ENCODE measurements at places on chromosomes 12 and 14.

DNA sequence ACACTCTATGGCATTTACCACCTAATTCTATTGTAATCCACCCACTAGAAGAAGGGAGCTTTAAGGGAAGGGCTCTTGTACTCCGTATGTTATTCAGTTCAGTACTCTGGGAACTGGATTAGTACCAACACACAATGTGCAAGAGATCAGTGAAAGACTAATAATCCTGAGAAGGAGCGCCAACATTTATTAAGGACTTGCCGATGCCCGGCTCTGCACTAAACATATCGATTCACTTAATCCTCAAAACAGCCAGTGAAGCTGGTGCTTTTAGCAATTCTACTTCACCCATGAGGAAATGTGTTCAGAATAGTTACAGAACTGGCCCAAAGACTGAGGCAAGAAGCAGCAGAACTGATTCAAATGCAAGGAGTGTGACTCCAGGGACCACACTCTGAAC is 80.9 kb downstream of the RPS6KA5 start:
- DNase-seq: no peak

DNA sequence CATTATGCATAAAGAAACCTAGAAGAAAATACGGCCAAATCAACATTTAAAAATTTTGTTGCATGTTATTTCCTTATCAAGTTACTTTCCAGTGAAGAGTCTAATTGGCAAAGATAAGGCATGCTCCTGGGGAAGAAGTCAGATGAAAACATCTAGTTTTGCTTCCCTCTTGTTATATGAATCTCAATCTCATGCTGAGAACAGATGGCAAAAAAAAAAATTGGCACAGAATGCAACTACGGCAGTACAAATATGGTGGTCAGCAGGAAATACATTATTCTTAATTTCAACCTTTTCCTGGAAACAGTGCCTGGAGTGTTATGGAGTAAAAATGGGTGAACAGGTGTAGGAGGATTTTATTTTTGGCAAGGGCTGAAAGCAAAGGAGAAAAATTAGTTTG is 32.8 kb downstream of the HECTD4 start:
- DNase-seq: no peak

DNA sequence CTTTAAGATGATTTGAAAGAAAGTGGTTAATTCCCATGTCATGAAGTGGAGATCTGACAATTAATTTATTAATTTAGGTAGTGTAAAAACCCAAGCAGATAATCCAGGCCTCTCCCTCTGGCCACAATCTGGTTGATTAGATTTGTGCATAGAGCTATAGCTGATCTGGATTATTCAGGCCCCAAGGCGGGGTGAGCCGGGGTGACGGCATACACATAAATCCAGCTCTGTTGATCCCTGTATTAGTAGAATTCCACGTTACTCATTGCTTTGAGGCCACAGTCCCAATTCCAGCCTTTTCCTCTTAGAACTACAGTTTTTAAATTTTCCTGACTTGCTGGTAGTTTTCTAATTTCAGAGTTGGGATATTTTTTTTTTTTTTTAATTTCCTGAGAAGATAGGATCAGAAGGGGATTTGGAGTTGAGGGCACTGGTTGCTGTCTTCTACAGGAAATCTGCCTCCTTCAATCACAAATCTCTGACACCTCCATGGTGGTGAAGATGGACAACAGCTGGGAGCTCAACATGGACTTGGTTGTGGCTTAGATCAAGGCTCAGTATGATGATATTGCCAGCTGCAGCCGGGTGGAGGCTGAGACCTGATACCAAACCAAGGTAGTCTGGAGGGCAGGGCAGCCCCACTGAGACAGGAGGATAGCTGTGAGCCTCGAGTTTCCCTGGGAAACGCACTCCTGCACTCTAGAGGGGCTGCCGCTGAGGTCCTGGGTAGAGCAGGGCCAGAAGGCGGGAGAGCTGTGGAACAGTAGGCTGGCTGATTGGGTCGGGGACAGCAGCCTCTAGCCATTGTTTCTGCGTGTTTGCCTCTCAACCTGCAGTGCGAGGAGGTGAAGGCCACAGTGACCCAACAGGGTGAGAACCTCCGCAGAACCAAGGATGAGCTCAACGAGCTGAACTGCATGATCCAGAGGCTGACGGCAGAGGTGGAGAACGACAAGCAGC is 19.4 kb downstream of the KRT85 start:
- DNase-seq: no peak

- DNase-seq: no peak
Measured at GRCh38 chr14:21205678-21206581, 50.1 kb upstream of the OR5AU1 start.

GRCh38 chr12:106919910-106920544 is 35.7 kb upstream of the TMEM263 start:
- no peak for DNase-seq

DNA sequence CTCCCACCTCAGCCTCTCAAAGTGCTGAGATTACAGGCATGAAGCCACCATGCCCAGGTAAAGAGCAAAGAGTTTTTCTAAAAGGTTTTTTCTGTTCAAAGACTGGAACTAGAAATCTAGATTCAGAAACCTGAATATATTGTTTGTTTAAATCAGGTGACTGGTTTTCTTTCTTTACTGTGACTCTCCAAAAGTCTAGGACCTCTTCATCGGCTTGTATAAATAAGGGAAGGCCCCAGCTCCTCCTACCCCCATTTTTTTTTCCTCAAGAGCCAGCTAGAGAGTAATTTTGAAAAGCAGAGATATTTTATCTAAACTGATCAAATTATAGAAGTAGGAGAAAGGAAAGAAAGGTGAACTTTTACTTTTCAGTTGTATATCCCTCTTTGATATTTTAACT is 48.0 kb downstream of the TMEM116 start:
- DNase-seq: no peak

- DNase-seq: no peak
Measured at GRCh38 chr12:124564232-124564958, 3.0 kb downstream of the NCOR2 start.

DNA sequence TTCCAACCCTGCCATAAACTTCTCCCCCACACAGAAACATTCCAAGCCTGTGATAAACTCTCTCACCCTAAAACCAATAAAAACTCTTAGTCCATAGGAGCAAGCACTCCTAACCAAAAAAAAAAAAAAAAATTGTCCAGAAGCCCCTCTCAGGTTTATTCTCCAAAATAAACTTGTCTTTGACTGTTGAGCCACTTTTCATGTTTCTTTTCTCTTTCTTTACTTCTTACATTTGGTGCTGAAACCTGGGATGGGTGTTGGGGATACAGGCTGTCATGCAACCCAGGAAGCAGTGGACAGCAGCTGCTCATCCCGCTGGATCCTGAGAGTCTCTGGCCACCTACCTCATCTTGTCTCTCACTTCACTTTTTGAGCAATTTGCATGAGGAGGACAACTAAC is 2.0 kb upstream of the ADAM20 start:
- no peak for DNase-seq

DNA sequence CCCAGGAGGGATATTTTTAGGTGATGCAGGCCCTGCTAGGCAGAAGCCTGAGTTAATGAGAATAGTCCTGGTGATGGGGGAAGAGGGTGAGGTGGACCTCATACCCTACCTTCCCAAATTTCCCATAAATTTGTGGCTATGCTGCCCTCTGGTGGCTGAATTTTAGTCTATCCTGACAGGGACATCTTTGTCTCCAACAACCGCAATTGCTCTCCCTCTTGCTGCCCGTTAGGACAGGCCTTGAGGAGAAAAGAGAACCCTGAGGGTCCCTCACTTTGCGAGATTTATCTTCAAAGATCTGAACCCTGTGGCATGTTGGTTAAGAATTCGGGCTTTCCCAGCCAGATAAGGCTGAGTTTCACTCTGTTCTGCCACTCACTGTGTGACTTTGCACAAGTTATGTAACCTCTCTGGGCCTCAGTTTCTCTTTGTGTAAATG is 9.8 kb upstream of the ZNF385A start:
- DNase-seq: no peak

DNA sequence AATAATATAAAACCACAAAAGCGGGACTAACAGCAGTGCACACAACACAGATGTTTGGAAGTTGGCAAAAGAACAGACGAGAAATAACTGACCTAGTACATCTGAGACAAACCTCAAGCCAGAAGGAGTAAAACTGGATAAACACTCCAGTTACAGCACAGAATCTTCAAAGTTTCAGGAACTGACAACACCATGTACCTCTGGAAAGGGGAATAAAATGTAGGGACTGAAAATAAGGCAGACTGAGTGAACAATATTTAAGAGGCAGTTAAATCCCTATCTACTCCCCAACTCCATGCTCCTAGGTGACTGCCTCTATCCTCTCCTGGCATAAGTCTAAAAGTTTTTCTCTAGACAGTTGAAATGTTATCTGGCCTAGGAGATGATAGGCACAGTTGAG is 57.9 kb downstream of the ZFYVE21 start:
- DNase-seq: no peak

DNA sequence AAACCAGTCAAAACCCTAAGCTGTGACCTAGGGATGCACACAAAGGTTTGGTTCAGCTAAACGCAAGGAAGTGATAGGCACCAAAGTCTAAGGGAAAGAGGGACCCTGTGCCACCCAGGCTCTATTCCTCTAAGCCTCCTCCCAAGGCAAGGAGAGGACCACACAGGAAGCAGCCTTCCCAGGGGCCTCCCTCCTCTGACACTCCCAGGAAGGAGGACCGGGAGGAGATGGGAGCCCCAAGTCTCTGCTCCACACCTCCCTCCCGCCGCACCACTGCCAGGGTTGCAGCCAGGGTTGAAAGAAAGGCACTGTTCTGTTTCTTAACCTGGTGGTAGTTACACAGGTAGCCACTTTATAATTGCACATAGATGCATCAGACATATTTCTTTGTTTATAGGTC is 21.9 kb downstream of the TCHP start:
- no peak for DNase-seq

GRCh38 chr12:114448618-114448933 is 42.6 kb upstream of the TBX5 start:
- DNase-seq: no peak

- DNase-seq: no peak
Measured at GRCh38 chr14:93305725-93306418, 27.0 kb downstream of the BTBD7 start.

DNA sequence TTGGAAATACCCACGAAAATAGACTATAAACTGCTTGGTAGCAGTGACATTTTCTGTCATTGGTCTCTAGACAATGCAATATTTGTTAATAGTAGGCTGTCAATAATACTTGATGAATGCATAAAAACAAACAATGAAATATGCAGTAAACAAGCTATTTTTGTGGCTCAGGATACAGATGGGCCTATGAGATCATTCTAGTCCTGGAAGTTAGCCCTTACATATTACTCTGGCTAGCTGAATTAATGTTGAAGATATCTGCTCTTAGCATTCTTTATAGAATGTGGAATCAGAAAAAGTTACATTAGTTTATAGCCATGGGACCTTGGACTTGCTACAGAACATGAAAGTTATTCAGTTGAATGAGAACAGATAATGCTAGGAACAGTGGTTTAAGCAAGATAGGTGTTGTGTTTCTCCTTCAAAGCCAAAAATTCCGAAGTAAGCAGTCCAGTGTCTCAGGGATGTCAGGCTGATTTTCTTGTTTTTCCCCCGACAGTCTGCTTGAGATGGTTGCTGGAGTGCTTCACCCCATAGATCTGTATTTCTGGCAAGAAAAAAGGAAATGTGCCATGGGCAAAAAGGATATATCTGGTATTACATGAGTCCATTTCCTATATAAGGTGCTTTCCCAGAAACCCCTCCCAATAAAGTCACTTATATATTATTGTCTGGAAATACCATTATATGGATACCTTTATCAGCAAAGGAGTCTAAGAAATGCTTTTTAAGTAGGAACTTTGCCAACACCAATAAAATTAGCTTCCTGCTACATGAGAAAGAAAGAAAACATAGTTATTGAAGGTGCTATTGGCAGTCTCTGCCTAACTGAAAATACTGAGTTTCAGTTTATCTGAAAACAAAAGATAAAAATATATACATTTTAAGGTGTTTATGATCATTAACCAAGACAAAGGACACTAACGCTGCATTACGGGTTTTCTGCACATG is 619.4 kb upstream of the ATP2B1 start:
- no peak for DNase-seq

DNA sequence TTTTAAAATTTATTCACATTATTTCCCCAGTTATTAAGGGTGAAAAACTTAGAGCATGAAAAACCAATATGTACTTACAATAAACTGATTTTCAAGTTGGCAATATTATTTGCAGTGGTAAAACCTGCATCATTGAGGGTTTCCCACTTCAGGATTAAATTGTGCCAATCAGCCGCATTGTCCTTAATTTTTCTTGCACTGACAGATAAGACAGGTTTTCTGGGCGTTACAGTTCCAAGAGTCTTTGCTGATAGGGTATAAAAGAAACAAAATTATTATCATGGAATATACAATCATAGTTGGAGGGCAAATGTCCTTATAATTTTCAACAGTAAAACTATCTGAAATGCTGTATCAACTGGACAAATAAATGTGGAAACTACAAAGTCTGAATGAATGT is 3.3 kb downstream of the CINP start:
- DNase-seq: no peak

GRCh38 chr12:9342614-9343353 is 134.6 kb upstream of the PZP start:
- DNase-seq: no peak

DNA sequence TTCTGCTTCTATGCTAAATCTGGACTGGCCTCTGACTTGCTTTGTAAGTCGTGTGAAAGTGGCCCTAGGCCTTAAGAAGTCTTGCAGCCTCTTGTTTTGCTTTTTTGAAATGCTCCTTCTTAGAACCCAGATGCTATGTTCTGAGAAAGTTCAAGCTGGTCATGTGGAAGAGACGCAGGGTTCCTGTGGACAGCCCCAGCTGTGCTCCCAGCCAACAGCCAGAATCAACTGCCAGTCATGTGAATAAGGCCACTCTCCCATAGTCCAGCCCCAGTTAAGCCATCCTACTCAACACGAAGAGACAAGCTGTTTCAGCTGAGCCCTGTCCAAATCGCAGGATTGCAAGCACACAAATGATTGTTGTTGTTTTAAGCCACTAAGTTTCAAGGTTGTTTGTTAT is 37.3 kb upstream of the TBPL2 start:
- no peak for DNase-seq

DNA sequence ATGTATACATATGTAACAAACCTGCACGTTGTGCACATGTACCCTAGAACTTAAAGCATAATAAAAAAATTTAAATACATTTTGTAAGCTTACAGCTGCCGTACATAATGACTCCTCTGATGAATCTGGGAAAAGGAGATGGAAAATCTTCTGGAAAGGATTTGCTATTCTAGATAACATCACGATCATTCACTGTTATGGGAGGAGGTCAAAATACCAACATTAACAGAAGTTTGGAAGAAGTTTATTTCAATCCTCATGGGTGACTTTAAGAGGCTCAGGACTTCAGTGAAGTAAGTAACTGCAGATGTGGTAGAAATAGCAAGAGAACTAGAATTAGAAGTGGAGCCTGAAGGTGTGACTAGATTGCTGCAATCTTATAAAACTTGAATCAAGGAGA is 172.2 kb downstream of the SLC16A7 start:
- no peak for DNase-seq

DNA sequence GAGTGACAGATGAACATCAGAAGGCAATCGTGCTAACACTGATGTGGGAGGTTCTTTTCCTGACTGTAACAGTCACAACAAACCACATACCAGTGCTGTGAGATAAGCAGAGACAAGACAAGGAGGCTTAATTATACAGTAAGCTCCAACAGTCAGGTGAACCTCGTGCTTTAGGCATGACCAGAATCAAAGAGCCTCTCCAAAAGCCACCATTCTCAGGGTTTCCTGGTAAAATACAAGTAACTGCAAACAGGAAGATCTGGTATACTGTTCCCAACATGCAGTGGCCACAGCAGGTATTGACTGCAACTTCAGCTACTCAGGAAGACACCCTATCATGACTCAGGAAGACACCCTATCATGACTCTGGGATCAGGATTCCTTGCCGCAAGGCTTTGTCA is 47.3 kb upstream of the GTF2A1 start:
- DNase-seq: no peak

- DNase-seq: no peak
Measured at GRCh38 chr14:85731186-85731585, 201.2 kb downstream of the FLRT2 start.

Measured in cortex of kidney (tissue), 1 donor.